ENCODE measurements at places on chromosomes 16 and 17.

DNA sequence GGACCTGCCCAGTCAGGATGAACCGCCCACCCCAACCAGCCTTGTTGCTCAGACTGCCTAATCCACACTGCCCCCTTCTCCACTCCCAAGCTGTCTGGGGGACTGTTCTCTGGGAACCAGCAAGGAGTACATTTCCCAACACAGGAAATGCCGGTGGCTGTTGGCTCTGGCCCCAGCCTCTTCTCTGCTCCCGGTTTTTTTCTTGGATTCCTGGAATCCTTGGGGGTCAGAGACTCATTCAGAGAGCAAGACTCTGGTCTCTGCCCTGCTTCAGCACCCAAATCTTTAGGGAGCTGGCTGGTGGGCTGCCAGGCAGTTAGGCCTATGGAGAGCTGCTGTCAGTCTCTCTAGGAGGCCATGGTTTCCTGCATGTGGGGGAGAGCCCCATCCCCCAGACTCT, 10.8 kb upstream of the MTMR4 start:
- no peak for DNase-seq

DNA sequence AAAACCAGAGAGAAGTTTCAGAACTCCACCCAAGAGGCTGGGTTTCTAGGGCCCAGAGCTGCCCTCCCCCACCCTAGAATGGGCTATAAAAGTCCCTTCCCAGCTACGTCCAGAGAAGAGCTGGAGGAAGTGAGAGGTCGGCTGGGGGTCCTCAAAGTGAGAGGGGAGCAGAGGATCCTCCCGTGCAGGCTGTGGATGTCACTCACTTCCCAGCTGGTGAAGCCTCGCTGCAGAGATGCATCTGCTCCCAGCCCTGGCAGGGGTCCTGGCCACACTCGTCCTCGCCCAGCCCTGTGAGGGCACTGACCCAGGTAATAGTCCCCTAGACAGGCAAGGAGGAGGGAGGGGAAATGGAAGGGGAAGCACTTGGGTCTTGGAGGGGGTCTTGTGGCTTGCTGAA, at the start of gene EPX:
Gene EPX (plus strand): TSS at position 115 of the 400 bp plus-strand sequence. CDS start 121 bp downstream, at position 236.
- no peak for DNase-seq

DNA sequence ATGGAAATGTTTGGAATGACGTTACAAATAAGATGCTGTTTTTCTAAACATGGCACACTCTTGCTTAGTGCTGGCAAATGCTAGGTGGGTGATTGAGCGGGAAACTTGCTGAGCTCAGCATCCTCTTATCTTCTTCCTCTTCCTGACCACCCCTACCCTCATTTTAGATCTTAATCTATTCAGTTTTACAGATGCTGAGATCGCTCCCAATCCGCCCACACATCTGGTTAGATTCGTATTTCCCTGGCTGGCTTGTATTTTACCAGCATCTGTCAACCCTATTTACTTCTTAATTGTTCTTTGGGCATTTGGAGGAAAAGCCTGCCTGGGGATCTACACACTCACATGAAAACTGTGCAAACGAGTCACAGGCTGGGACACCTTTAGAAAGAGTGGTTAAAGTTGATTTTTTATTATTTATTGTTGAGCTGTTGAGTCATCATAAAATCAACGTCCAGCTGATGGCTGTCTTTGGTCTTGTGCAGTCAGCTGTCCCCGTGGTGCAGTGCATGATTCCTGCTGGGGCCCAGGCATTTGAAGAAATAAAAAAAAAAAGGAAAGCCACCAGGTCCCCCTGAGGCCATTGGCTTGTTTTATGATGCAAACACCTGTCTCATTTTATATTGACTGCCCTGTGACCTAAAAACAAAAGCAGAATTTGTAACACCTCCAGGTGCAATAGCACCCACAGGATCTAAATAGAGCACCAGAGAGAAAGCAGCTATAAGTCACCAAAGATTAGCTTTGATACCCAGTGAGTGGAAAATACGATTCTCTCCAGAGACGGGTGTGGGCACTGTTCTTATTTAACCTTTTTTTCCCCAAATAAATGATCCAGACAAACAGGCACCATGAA, 258.6 kb downstream of the HS3ST3B1 start:
- DNase-seq: no peak

DNA sequence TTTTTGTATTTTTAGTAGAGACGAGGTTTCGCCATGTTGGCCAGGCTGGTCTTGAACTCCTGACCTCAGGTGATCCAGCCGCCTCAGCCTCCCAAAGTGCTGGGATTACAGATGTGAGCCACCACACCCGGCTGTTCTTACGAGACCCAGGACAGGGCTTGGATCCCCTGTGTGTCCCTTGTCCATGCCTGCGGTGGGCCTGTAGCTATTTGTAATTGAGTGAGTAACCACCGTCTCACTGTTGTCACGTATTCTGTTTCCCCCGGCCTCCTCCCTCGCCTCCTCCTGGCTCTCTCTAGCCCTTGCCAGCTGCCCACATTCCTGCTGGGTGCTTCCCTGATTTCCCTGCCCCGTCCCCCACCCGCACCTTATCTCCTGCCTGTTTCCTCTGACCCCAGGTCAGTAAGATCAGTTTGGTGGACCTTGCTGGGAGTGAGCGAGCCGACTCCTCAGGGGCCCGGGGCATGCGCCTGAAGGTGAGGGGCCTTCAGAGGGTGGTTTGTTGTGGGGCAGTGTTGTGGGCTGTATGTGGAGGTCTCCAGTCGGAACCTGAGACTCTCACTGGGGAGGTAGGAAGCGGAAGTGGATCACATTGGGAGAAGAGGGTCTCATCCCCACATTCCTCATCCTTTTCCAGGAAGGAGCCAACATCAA, 5.6 kb downstream of the KIF1C start:
- no peak for DNase-seq

- DNase-seq: no peak
Observed at GRCh38 chr16:82628711-82629110, 1.9 kb downstream of the CDH13 start.

DNA sequence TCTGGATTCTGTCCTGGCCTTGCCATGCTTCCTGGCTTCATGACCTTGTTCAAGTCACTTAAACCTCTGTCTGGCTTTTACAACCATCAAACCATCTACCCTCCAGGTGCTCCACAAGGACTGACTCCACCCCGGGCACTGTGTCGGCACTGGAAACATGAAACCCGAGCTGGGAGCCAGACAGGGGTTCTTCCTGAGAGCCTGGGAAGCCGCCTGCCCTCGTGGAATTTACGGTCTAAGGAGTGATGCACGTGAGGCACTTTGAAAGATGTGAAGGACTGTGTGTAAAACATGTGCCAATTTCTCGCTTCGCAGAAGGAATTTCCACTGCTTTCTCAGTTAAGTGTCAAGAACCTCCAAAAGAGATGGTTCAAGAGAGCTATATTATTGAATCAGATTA, 11.6 kb downstream of the CDK5R1 start:
- no peak for DNase-seq

- DNase-seq: no peak
Observed at GRCh38 chr17:82300707-82301270, 16.6 kb downstream of the CD7 start.

GRCh38 chr16:58371841-58372240, 20.4 kb upstream of the GINS3 start:
- DNase-seq: no peak

Measured in stimulated activated CD8-positive, alpha-beta memory T cell treated with anti-CD3 and anti-CD28 coated beads, Interleukin-2, amount 100 ng/mL, for 1 hour (primary cell).